NCI-H774 (cell line): ENCODE measurements at places on chromosomes 2 and 18.

- no peak for DNase-seq
These were observed 51.8 kb downstream of the LIMS1 start for GRCh38 chr2:108586116-108586515.

GRCh38 chr2:101795033-101795432 lies 97.5 kb downstream of the MAP4K4 start:
- DNase-seq, result no peak

DNA sequence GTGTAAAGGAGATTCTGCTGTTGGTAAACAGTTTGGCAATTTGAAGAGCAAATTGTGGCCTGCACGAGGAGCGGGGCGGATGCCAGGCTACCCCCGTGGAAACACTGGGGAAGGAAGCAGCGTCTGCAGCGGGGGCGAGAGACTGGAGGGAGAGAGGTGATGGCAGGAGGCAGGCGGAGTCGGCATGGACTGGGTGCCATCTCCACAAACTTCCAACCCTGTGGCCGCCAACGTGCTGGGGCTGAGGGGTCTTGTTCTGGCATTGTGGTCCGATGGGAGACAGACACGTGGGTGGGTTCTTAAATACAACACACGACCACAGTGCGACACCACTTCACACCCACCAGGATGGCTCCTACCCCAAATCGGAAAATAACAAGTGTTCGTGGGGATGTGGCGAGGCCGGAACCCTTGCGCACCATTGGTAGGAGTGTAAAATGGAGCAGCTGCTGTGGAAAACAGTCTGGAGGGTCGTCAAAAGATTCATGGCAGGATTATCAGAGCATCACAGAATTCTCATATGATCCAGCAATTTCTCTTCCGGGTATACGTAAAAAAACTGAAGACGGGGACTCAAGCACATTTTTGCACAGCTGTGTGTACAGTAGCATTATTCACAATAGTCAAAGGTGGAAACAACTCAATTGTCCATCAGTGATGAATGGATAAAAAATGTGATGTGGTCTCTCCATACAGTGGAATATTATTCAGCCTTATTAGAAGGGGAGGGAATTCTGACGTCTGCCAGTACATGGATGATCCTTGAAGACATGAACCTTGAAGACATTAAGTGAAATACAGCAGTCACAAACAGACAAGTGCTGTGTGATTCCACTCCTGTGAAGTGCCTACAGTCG lies 82.4 kb upstream of the HPCAL1 start:
- peak; percentile 18 for DNase-seq

- no peak for DNase-seq
These were observed 8.6 kb downstream of the MYO5B start for GRCh38 chr18:50186385-50186784.

GRCh38 chr2:154623819-154624218 lies 74.7 kb upstream of the KCNJ3 start:
- peak; percentile 68 for DNase-seq

- no peak for DNase-seq
These were observed 498.2 kb upstream of the TCF4 start for GRCh38 chr18:56086176-56086575.

DNA sequence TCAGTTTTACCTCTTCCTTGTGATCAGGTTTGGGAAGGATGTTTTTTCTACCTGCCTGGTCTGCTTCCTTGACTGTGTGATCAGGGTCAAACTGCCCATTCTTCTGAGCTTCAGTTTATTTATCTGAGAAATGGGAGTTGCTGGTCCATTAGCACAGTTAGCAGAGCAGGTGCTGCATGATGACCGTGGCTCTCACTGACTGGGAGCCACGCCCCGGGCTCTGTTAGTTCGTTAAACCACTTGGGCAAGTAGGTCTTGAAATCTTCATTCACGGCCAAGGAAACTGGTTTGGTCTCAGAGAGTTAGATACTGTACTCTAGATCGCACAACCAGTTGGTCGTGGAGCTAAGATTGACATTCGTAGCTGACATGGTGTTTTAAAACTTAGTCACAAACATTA lies 41.7 kb downstream of the INPP5D start:
- no peak for DNase-seq

DNA sequence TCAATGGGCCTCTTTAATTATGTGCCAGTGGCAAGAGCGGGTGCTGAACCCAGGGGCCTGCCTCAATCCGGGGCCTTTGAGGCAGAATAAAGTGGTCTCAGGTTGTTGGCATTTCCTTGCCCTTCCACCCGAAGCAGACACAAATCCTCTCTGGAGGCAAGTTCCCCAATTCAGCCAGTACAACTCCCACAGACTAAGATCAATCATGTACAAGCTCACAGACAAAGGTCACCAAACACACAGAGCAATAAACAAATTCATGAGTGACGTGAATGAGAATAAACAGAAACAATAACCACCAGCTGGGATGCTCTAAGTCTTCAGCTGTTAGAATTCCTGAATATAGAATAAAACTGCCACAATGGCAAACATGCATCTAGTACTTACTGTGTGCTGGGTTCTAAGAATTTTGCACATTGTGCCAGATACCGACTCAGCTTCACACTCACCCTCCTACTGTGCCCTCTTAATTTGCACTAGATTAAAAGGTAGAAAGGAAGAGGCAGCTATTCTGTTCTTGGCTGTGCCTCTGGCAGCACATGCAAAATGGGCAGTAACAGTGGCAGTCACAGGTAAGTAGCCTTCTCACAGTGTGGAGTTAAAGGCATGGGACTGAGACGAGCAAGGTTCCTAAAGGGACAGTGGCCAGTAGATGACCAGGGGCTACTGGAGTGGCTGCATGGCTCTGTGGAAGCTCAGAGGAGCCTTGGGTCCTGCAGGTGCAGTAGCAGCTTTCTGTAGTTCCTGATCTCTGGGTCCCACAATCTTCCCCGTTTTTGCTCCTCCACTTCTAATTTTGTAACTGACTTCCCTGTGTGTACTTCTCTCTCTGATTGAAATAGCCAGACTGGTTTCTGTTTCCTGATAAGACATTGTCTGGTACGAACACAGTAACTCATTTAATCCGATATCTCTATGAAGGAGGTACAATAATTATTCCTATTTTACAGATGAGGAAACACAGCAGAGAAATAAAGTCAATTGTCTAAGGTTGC lies 34.6 kb upstream of the IL1B start:
- DNase-seq, result no peak

DNA sequence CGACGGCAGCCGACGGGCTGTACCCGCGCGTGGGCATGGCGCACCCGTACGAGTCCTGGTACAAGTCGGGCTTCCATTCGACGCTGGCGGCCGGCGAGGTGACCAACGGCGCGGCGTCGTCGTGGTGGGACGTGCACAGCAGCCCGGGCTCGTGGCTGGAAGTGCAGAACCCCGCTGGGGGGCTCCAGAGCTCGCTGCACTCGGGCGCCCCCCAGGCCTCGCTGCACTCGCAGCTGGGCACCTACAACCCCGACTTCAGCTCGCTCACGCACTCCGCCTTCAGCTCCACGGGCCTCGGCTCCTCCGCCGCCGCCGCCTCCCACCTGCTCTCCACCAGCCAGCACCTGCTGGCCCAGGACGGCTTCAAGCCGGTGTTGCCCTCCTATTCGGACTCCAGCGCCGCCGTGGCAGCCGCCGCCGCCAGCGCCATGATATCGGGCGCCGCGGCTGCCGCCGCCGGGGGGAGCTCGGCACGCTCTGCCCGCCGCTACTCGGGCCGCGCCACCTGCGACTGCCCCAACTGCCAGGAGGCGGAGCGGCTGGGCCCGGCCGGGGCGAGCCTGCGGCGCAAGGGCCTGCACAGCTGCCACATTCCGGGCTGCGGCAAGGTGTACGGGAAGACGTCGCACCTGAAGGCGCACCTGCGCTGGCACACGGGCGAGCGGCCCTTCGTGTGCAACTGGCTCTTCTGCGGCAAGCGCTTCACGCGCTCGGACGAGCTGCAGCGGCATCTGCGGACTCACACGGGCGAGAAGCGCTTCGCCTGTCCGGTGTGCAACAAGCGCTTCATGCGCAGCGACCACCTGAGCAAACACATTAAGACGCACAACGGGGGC lies 2.0 kb downstream of the SP9 start:
- DNase-seq, result peak; percentile 44

GRCh38 chr2:238596571-238597551 lies 170.1 kb downstream of the ASB1 start:
- DNase-seq, result no peak

- no peak for DNase-seq
These were observed 471.0 kb downstream of the TMEM182 start for GRCh38 chr2:103232865-103233264.

GRCh38 chr18:63534615-63535014 lies 7.6 kb upstream of the SERPINB12 start:
- DNase-seq, result no peak

DNA sequence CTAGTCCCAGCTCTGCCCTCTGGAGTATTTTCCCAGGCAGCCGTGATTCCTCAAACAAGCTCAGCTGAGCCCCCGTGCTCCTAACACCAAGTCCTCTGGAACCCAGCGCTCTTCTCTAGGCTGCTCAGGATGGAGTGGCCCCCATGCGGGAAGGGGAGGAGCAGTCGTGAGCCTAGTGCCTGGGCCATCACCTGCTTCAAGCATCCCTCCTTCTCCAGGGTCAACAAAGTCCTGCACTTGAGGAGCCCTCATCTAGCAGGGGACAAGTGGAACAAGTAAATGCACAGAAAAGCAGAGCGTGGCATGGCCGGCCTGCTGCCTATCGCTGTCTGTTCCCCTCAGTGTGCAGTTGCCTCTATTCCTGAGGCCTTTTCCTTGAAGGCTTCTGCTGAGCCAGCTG lies 168.6 kb downstream of the INHBB start:
- DNase-seq, result no peak
